ENCODE measurements at places on chromosomes 2 and 18.

- DNase-seq, result no peak
Observed at GRCh38 chr2:64396551-64396950, 57.4 kb upstream of the LGALSL start.

GRCh38 chr2:31688282-31688681 is 107.5 kb upstream of the SRD5A2 start:
- DNase-seq, result no peak

- no peak for DNase-seq
Observed at GRCh38 chr18:79881695-79882094, 69.8 kb downstream of the SLC66A2 start.

GRCh38 chr18:57002627-57003026 is 144.3 kb upstream of the BOD1L2 start:
- DNase-seq, result no peak

- no peak for DNase-seq
Observed at GRCh38 chr2:29253-29652, 17.1 kb downstream of the FAM110C start.

GRCh38 chr18:8212896-8213780 is 396.1 kb upstream of the RAB12 start:
- no peak for DNase-seq

- no peak for DNase-seq
Observed at GRCh38 chr2:197846777-197847176, 42.4 kb downstream of the PLCL1 start.

DNA sequence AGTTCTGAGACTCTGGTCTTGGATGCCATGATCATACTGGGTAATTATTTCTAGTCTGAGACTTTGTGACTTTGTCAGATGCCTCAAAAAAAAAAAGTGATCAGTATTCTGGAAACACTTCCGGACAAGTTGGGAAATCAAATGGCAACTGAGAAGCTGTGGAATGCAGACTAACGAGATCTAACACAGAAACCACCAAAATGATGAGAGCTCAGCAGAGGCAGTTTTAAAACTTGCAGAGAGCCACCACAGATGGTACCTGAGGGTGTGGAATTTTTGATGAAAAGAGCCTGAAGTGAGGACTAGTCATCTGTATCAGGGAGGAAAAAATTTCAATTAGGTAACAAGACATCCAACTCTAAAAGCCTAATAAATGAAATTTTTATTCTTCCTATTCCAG is 5.5 kb upstream of the GPR75 start:
- no peak for DNase-seq

GRCh38 chr2:218166791-218167190 is at the start of gene CXCR1:
CXCR1 (minus strand) TSS chr2:218166962; CDS start chr2:218165211, 1,751 bp downstream.
- no peak for DNase-seq

DNA sequence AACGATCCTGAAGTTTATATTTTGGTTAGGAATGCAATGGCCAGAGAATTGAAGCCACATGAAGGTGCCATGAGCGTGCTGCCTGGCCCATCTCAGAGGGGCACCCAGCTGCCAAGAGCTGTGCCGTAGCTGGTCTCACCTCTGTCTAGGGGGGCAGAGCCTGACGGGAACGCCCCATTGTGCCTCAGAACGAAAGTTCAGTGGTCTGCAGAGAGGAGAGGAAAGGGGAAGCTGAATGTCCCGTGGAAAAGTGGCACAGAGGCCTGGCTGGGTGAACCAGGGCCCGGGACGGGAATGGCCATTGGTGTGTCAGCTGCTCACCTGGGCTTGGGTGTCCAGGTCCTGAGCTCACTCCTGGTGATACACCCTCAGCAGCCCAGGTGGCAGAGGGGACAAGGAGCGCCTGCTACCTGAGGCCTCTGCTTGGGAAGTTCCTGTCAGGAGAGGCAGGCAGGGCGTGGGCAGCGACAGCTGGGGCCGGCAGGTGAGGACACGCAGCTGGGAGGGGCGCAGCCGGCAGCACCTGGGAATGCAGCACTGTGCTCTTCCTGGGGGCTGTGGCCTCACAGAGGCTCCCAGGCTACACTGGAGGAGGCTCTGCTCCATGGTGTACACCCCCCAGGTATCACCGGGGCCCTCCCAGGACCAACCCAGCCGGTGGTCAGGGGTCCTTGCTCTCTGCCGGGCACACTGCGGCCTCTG is 67.3 kb downstream of the PARD6G start:
- no peak for DNase-seq

- DNase-seq, result no peak
Observed at GRCh38 chr18:9627642-9628041, 13.3 kb upstream of the PPP4R1 start.

DNA sequence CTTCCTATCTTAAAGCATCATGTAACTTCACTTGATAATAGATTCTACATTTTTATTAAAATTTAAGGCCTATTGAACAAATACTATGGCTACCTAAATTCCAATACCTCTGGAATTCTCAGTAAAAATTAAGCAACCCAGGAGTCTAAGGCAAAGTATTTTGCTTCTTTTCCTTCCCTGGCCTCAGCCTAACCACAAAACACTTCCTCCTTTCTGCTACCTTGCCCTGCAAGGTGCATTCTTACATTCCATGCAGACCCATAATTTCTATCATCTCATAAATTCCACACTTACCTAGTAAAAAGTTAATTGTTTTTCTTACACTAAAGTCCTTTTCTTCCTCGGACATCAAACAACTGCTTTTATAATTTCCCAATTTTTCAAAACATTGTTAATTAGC is 3.7 kb downstream of the MBOAT2 start:
- no peak for DNase-seq

- no peak for DNase-seq
Observed at GRCh38 chr2:194723446-194723845, 933.6 kb upstream of the SLC39A10 start.

DNA sequence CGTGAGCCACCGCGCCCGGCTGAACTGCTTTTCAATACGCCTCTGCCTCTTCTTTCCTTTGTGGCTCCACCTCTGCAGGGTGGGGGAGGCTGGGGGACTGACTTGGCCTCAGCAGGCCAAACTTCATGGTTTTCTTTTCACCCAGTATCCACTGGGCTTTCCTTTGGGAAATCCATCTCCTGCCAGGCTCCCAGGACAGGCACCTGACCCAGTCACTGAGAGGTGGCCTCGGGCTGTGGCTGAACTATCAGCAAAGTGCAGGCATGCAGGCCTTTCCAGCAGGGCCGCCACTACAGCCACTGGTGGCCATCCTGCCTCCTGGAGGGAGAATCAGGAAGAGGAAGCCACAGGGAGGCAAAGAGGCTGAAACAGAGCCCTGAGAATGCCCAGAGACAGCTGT is 33.4 kb upstream of the SEMA4C start:
- no peak for DNase-seq

- no peak for DNase-seq
Observed at GRCh38 chr2:214196260-214196659, 214.6 kb upstream of the VWC2L start.

GRCh38 chr2:41879235-41879916 is 168.4 kb upstream of the PKDCC start:
- no peak for DNase-seq

DNA sequence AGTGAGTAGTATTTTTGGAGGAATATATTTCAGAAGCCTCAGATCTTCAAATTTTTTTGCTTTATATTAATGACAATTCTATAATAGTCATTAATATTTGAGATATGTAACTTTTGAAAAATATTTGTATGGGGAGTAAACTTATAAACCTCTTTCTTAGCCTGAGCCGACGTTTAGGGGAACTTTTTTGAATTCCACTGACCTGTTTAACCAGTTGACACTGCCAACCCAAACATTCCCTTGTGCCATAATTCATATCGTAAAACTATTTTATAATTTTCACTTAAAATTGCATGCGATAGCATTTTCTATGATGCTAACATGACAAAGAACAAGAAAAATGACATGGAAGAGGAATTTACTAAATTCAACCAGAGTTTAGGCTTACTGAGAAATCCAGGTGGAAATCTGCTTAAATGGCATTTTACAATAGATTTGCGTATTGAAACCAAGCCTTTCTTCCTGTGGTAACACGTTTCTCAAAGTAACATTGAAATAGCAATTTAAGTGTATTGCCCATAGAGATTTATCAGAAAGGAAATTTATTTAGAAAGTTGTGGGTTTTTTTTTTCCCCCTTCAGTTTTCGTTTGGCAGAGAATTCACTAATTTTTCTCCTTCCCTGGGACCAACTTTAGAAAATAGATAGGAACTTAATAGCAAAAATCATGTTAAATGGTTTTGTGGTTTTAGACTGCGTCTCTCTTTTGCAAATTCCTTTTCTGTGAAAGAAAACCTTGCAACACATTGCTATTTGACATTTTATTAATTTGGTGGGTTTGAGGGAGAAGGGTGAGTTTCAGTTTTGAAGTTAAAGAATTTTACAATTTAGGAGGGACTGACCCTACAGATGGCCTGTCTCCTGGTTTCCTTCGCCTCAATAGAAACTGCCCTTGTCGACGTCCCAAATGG is 77.4 kb downstream of the TANC1 start:
- DNase-seq, result no peak

DNA sequence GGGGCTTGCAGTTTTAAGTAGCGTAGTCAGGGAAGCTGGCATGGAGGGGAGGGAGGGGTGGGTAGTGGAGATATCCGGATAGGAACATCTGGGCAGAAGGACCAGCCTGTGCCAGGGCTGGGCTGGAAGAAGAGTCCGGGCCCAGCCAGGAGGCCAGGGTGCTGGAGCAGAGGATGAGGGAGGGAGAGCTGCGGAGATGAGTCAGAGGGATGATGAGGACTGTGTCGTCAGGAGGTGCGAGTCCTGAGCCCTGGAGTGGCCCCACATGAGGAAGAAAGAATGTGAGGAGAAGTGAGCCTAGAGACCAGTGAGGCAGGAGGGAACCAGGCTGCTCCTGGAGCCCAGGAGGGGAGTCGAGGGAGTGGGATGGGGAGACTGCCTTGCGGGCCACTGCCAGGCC is 82.4 kb downstream of the CTIF start:
- no peak for DNase-seq

DNA sequence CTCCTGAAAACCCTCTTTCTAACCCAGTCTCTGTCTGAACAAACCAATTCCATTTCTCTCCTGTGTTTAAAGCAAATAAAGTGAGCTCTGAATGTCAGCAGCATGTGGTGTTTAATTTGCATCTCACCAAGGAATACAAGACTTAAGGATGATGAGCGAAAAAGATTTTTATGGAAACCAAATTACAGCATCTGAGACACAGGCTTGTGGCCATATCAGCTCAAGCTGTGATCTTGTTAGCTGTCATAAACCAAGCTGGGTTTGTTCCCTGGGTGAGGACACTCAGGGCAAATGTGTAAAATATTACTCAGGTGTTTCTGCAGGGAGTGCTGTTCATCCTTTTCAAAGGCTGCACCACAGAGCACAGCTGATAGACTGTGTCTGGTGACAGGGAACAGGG is 129.3 kb upstream of the REV1 start:
- no peak for DNase-seq

DNA sequence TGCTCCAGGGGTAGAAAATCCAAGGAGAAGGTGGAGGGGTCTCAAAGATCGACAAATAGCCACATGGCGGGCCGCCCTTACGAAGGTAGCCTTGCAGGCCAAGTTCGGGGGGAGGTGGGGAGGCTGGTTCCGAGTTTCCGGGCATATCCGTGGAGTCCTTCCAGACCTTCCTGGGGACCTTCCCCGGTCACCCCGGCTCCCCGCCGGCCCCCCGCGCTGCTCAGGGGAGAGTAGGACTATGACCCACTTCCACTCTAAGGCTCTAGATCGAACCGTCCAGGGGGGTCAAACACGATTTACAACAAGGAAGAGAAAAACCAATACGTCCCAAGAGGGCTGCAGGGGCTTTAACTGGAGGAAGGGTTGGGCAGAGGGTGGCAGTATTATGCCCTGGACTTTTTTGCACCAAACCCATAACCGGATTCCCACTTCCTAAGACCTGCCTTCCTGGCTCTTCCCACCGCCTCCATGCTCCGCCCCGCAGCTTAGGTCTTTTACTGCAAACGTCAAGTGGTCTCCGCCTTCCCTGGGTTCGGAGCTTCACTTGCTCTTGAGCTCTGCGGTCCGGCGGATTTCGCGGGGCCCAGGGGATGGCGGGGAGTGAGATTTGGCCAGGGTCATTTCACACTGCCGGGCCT is 779 bp upstream of the LYPD6 start:
- DNase-seq, result no peak

DNA sequence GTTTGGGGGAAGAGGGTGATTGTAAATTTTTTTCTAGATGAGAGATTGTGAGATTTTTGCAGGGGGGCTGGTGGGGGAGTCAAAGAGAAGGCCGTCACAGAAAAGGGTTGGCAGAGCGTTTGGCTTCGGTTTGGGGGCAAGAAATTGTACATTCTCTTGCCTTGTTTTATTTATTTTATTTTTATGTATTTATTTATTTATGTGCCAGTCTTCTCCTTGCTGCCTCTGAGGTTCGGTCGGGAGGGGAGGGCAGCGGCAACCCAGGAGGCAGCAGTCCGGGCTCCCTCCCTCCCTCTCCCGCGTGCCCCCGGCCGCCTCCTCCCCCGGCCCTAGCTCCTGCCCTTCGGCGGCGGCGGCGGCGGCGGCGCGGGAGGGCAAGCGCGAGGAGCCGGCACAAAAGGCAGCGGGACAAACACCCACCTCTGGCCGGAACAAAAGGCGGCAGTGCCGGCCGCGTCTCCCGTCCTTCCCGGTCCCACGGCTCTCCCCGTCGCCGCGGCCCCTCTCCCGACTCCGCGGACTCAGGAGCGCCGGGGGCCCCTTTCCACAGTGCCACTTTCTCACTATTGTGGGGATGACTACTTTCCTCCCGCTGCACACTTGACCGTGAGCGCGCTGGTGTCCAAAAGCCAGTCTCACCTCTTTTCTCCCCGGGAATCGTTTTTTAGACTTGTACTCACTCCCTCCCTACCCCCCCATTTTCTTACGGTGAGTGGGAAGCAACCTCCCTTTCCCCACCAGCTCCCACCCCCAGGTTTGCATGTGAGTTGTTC is 1.2 kb downstream of the BCL11A start:
- DNase-seq, result no peak

GRCh38 chr2:143259368-143259958 is 130.2 kb downstream of the ARHGAP15 start:
- DNase-seq, result peak; percentile 36

DNA sequence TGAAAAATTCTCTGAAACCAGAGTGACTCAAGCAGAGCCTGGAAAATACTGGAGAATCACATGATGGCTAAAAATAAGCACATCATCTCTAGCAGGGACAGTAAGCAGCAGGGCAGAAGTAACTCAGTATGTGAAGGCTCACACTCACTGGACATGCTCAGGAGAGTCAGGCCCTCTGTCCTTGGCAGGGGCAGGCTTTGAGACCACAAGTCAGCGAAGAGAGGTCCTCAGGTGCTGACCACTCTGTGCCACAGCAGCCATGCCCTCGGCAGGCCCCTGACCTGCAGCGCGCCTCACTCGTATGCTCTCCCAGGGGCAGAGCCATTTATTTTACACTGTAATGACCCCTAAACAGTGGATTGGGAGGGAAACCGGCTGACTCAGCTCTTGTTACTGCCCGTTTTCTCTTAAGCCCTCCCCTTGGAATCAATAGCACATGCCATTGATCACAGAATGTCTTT is 76.8 kb downstream of the MAPRE2 start:
- no peak for DNase-seq
